ENCODE measurements at places on chromosomes 13 and 19.

- DNase-seq = no peak
Measured at GRCh38 chr19:6038634-6039405, 60.9 kb upstream of the RANBP3 start.

DNA sequence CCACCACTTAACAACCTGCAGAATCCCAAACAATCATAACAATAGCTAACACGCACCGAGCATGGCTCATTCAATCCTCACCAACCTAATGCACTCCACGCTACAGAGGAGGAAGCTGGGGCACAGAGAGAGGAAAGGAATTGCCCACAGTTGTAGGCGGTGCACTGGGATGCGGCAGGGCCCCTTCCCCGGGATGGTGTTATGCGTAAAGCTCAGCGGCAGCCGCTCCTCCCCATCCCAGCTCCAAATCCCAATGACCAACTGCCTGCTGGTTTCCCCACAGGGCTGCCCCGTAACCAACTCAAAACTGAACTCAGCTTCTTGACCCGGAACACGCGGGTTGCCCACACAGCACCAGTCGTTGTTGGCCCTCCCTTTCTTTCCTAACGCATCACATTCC is 42.2 kb downstream of the SERP2 start:
- no peak for DNase-seq

GRCh38 chr13:94400874-94401273 is 78.6 kb downstream of the DCT start:
- DNase-seq = no peak

DNA sequence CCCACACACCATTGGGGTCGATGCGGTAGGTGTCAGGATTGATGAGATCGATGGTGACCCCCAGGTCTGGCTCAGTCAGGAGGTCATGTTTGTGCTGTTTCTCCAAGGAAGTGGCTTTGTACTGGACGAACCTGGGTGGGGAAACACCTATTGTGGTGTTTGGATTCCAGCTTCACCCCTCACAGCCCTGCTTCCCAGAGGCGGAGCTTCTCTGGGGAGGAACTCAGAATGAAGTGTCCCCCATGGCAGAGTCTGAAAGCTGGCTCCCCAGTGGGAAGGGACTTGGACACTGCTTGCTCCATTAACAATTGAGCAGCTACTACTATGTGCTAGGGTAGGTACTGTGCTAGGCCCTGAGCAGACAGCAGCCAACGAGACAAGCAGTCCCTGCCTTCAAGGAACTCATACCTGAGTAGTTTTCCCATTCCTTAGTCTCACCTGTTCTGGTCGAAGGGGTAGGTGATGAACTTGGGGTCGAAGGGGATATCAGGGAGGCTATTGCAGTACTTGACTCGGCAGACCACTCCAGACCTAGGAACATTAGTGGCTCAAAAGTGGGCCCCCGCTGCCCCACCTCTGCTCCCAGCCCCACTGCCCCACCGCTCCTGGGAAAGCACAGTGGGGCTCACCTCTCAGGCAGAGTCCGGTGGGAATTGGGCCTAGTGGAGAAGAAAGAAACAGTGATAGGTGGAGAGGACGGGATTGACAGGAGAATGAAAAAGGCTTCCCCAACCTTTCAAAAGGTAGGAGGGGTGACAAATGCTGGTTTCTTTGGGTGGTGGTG is 1.1 kb downstream of the PAF1 start:
- DNase-seq = no peak

- no peak for DNase-seq
Measured at GRCh38 chr19:9000933-9001332, 9.3 kb downstream of the MUC16 start.

DNA sequence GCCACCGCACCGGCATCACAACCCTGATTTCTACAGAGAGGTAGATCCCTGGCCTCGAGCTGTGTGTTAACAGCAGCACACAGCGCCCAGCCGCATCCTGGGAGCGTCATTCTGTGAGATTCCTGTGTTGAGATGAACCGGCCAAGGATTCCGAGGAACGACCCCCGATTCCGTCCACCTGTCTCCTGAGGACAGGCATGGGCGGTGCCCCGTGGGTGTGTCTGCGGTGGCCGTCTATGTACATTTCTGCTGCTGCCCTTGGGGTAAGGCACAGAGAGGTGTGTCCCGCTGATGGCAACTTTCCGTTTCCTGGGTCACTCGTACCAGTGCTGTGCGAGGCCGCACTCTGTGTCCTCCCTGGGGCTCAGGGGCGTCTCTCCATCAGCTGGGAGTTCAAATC is 16.1 kb upstream of the F2RL3 start:
- DNase-seq = no peak

- no peak for DNase-seq
Measured at GRCh38 chr13:53200075-53200474, 171.5 kb downstream of the OLFM4 start.

DNA sequence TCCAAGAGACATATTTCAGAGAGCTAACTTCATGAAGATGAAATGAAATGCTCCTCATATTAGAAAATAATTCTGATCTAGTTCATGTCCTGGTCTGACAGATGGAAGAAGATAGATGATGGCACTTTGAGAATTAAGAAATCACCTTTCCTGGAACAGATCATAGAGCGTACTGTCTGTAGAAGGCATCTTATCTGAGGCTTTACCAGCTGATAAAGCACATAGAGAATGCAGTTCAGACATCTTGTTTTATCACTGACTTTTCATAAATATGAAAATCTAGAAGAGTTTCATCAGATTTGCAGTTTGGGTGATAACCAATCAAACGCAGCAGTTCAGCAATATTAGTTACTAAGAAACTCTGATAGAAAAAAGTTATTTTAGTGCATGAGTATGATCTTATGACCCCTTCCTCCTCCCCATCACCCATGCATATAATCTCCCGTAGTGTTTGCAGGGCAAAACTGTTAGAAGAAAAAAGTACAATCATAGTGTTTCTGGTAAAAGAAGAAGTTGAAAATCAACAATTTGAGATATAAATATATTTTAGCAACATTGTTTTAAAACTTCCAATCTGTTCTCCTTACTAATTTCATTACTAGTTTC is 585.2 kb downstream of the PCDH9 start:
- DNase-seq = no peak

DNA sequence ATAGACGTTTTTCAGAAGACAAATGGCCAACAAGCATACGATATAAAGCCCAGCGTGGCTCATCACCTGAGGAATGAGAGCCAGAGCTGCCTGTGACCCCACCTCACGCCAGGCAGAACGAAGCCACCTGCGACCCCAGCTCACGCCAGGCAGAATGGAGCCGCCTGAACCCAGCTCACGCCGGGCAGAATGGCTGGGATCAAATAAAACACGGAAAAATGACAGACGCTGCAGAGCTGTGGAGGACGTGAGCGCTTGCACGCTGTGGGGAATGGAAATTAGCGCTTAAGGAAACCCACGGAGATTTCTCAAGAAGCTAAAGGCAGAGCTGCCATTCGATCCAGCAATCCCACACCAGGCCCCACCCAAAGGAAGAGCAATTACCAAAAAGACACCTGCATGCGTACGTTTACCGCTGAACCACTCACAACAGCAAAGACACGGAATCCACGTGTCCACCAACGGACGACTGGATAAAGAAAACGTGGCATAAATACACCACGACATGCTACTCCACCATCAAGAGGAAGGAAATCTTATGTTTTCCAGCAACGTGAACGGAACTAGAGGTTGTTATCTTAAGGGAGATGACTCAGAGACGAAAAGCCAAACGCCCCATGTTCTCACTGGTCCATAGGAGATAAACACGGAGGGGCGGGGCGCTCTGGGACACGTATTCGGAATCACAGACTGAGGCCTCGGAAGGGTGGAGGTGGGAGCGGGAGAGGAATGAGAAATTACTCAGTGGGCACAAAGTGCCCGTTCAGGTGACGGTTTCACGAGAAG is 30.7 kb upstream of the C13orf46 start:
- no peak for DNase-seq

DNA sequence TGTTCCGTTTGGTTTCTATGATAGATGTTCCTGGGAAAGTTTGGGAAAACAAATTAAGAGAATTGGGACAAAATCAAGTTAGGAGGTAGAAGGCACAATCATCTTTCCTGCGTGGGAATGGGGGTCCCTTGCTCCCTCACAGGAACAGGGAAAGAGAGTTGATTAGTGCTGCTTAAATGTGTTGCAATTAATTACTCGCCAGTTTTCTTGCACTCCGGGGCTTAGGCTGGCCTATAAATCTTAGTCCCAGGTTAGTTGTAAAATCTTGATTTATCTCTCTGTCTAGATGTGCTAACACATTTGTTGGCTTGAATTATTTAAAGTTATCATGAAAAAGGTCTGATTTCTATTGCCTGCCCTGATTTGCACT is 10.1 kb downstream of the B3GLCT start:
- DNase-seq = no peak

- no peak for DNase-seq
Measured at GRCh38 chr13:28457521-28457920, 37.4 kb downstream of the FLT1 start.

GRCh38 chr13:42377640-42378382 is 105.9 kb downstream of the AKAP11 start:
- no peak for DNase-seq

- no peak for DNase-seq
Measured at GRCh38 chr13:27583645-27584044, 36.7 kb downstream of the LNX2 start.

GRCh38 chr13:108851660-108852059 is 222.2 kb downstream of the MYO16 start:
- no peak for DNase-seq

GRCh38 chr13:43698758-43699157 is 88.0 kb downstream of the ENOX1 start:
- DNase-seq = no peak

- DNase-seq = no peak
Measured at GRCh38 chr13:98222816-98223215, 45.7 kb upstream of the RNF113B start.

GRCh38 chr13:36778083-36778671 is 40.8 kb upstream of the RFXAP start:
- DNase-seq = no peak

DNA sequence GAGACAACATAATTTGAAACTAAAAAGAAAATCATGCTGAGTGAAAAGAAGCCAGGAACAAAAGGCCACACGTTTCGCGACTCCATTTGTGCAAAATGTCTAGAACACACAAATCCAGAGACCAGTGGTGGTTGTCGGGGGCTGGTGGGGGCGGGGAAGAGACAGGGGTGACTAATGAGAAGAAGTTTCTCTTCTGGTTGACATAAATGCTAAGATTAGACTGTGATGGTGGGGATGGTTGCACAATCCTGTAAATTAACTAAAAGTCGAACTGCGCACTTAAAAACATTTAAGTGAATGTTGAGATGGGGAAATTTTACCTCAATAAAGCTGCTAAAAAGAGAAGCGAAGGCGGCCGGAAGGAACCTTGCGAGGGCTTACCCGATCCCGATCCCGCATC is 7.1 kb downstream of the AKAP8 start:
- DNase-seq = no peak

GRCh38 chr13:85806553-85807175 is 7.4 kb upstream of the SLITRK6 start:
- DNase-seq = no peak

GRCh38 chr13:41307884-41308640 is 3.0 kb upstream of the NAA16 start:
- DNase-seq = no peak

GRCh38 chr19:50882188-50882587 is 8.9 kb downstream of the KLK2 start:
- no peak for DNase-seq

DNA sequence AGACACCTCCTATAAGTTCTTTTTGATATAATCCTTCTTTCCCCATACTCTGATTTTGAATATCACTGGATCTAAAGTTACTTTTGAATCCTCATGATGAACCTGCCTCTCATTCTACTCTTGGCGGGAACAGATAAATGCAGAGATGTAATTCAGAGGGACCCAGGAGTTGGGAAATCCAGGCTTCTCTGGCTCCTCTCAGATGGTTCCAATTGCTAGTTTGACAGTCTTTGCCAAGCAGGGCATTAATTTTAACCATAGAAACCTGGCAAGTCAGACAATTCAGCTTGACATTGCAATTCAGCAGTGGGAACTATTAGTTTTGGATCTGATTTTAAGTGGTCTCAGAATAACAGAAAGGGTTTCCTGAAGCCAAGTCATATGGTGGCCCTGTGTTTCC is 67.3 kb upstream of the KLF12 start:
- DNase-seq = no peak

DNA sequence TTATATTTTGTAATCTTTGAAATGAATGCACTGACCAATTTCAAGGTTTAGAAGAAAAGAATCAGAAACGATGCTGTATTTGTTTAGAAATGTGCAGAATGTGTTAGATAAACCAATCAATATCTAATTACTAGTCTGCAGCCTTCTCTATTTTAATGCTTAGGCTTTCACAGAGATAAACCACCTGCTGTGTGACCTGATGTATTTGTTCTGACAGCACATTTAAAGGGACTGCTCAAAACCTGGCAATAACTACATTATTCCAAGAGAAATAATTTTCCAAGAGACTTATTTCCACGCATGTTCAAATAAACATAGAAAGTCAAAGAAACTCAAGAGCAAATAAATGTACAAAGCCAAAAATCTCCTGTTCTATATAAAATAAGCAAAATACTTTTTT is 641.6 kb upstream of the PCDH20 start:
- no peak for DNase-seq

- DNase-seq = no peak
Measured at GRCh38 chr13:66933527-66933926, 296.6 kb downstream of the PCDH9 start.

GRCh38 chr13:29125191-29125933 is 305.2 kb downstream of the MTUS2 start:
- no peak for DNase-seq

- DNase-seq = no peak
Measured at GRCh38 chr13:108549934-108550333, 79.5 kb upstream of the MYO16 start.

GRCh38 chr19:1001538-1002166 is 1.4 kb downstream of the GRIN3B start:
- no peak for DNase-seq

GRCh38 chr13:39095500-39095899 is 57.2 kb downstream of the NHLRC3 start:
- DNase-seq = no peak

DNA sequence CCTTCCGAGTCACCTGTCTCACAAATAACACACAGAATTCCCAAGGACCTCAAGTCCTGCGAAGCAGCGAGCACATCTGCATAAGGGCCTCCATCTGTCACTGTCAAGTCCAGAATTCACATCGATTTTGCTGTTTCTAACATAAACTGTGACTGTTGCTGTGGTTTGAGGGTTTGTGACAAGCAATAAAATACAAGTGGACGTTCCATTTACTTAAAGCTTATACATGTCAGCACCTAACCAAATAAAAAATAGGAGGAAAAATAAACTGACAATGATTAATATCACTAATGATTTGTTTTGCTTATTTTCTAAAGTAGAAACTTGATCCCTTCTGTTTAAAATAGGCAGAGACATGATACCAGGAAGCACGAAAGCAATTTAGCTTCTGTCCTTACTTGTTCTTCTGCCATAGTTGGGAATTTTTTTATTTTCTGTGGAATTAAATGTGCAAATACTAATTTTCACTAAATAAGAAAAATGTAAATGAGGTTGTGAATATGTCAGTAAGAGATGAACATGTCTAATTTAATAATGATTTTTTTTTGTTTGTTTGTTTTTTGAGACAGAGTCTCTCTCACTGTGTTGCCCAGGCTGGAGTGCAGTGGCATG is 279.1 kb downstream of the FGF9 start:
- DNase-seq = no peak

GRCh38 chr13:20891768-20892167 is 10.8 kb downstream of the XPO4 start:
- no peak for DNase-seq
